Activated CD8-positive, alpha-beta T cell treated with anti-CD3 and anti-CD28 coated beads for 36 hours (primary cell): ENCODE measurements at places on chromosomes 5 and 9. TPM values are rescaled to one million over a fixed set of nuclear protein-coding genes. Genes with fewer than 3 reads are reported as not detected.
A peak's percentile ranks its signal among the peaks of the same experiment; 100 is the strongest.

DNA sequence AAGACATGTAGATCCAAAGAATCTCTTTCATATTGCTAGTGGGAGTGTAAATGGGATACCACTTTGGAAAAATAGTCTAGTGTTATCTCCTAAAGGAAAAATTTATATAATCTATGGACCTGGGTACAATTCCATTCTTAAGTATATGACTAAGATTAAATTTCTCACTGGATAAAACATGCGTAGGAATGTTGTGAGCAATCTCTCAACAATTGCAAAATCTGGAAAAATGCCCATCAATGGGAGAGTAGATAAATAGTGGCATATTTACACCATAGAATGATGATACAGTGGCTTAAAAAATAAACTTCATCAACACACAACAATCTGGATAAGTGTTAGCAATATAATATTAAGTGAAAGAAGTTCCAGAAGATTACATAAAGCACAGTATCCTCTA lies 469.5 kb downstream of the MAN2A1 start:
- no peak for DNase-seq

RHOBTB3 gene
- 0.50 TPM for total RNA-seq

- DNase-seq, result no peak
Measured at GRCh38 chr5:60943624-60944023, 1.2 kb downstream of the ERCC8 start.

- DNase-seq, result no peak
Measured at GRCh38 chr5:178288401-178289368, 56.1 kb upstream of the PHYKPL start.

DNA sequence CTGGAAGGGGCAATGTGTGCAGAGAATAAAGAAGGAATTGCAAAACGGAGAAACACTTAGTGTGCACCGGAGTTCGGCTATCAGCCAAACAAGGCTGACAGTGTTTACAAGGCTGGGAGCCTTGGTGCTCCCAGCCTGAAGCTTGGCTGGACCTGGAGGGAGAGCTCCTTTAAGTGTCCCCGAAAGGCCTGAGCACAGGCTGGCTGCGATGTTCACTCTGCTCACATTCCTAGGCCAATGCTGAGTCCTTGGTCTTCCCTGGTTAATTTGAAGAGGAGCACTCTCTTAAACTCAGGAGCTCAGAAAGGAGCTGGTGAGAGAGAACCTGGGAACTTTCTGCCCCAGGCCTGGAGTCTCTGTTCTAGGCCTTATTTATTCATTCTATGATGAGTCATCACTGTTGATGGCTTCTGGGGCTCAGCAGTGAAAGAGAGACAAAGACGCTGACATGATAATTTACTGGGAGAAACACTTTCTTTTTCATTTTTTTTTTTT lies 88.6 kb upstream of the MYO10 start:
- DNase-seq, result no peak

DNA sequence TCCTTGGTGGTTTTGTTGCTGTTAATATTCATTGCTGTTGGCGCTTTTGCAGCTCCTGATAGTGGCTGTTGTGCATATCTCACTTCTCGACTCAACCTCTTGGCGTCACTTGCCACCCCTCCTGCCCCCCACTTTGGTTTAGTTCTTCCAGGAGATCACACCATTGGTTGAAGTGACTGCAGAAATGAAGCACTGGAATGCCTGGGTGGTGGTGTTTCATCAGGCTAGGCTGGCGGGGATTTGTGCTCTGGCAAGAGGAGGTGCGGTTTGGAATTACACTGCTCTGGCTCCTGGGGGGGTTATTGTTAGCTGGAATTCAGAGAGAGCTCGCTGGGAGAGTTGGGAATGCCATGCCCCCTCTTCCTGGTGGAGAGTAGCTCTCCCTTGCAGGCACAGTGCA lies 11.5 kb downstream of the PRRC2B start:
- peak; percentile 37 for DNase-seq

- DNase-seq, result no peak
Measured at GRCh38 chr5:137191179-137191578, 307.9 kb downstream of the SPOCK1 start.

PCDHGC5 gene
- total RNA-seq, result not detected

- DNase-seq, result no peak
Measured at GRCh38 chr5:168530621-168531150, 1.6 kb downstream of the FBLL1 start.

- DNase-seq, result peak; percentile 99
Measured at GRCh38 chr5:131170540-131171275, at the start of gene LYRM7. Gene LYRM7 (plus strand): TSS chr5:131170944. CDS start chr5:131171021, 77 bp downstream.

- DNase-seq, result peak; percentile 90
Measured at GRCh38 chr5:79133657-79134451, 22.2 kb downstream of the BHMT start.

DNA sequence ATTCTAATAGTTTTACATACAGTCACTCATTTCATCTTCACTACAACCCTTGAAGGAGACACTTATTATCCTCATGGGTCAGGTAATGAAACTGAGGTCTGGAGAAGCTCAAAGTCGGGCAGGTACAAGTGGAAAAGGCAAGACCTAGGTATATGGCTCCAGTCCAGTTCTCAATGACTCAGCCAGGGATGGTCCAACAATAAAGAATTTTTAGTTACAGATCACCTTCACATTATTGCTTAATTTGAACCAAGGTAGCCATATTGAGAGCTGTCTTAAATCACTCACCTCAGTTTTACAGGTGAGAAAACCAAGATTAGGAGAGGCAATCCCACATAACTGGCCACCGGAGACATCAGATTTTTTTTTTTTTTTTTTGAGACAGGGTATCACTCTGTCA lies 55.4 kb downstream of the PTPN3 start:
- DNase-seq, result no peak

DNA sequence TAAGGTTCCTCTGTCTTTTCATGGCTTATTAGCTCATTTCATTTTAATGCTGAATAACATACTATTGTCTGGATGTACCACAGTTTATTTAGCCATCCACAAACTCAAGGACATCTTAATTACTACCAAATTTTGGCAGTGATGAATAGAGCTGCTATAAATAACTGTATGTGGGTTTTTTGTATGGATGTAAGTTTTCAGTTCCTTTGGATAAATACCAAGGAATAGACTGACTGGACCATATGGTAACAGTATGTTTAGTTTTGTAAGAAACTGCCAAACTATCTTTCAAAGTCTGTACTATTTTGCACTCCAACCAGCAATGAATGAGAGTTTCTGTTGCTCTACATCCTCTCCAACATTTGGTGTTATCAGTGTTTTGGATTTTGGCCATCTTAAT lies 38.7 kb downstream of the SCAMP1 start:
- no peak for DNase-seq

GRCh38 chr9:77597057-77597456 lies 51.1 kb downstream of the GNA14 start:
- DNase-seq, result no peak

GRCh38 chr5:29085142-29085541 lies 2046.8 kb upstream of the CDH9 start:
- DNase-seq, result no peak

DNA sequence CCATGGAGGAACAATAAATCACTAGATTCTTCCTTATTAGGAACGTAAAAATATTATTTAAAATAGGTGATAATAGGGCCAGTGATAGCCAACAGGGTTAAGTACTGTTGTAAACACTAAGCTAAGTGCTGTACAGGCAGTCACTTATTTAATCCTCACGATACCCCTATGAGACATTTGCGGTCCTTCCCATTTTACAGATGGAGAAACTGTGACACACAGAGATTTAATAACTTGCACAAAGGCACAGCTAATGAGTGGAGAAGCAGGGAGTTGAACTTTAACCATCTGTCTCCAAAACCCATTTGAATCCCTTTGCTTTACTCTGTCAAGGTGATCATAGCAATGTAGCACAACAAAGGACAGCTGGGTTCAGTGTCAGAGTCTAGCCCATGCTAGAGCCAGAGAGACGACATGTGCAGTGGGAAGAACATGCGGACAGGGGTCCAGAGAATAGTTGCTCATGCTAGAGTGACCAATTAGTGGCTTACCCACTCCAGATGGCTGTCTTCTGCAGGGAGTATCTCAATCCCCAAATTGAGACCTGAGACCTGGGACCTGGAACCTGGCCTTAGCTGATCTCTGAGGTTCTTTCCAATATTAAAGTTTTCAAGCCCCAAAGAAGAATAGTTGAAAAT lies 28.9 kb downstream of the STXBP1 start:
- DNase-seq, result no peak

DNA sequence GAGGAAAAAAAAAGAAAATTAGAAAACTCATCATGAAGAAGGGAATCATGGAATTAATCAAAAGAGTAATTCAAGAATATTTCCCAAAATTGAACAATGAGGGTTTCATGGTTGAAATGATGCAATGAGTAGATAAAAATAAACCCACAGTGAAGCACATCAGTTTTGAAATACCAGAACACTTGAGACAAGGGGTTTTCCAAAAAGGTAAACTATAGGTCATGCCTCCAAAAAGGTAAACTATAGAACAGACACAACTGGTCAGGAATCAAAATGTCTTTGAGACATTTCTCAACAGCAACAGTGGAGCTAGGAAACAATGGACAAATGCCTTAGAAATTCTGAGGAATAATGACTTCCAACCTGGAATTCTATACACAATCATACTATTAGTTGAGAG lies 60.2 kb upstream of the PCSK5 start:
- no peak for DNase-seq

GRCh38 chr9:27431543-27432147 lies 92.4 kb upstream of the IFNK start:
- DNase-seq, result no peak

DNA sequence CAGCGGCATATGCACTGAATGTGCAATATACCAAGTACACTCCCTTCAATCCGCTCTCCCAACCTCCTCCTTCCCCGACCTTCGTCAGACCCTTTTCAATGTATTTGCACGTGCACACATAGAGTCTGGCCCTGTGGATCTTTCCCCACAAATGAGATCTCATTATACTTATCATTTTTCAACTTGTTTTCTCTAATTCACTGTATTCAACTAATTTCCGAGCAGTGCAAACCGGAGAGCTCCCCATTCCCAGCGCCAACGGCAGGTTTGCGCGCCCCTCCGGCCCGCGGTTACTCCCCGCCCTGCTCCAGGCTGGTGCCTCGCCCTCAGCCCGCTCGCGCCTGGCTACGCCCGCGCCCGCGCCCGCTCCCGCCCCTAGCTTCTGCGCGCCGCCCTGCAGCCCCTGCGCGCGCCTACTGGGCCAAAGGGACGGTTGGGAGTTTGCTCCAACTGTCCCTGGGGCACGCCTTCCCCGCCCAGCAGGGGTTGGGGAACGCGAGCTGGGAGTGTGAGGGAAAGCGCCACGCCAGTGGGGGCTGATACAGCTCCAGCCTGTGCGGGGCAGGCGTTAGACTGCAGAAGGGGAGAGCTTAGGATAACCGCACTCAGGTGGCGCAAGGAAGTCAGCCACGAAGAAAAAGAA lies 3.3 kb upstream of the CDC20B start:
- DNase-seq, result peak; percentile 34

DNA sequence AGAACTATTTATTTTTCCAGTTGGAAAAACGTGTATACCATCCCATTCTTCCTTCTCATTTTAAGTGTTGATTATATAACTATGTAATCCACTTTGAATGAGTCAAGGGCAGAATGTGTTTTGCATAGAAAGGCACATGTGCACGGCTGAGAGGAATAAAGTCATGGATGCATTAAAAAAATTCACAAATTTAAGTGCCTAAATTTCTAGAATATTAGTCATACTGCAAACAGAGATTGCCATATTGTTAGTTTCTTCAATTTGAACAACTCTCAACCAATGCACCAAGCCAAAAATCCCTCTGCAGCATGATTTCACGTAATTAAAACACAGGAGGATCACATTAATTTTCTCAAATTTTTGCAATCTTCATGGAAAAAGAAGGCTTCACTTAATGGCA lies 166.3 kb downstream of the MPDZ start:
- DNase-seq, result no peak

TCF7 gene
- total RNA-seq, result 47.4 TPM

PFN3 gene
- total RNA-seq, result not detected

DNA sequence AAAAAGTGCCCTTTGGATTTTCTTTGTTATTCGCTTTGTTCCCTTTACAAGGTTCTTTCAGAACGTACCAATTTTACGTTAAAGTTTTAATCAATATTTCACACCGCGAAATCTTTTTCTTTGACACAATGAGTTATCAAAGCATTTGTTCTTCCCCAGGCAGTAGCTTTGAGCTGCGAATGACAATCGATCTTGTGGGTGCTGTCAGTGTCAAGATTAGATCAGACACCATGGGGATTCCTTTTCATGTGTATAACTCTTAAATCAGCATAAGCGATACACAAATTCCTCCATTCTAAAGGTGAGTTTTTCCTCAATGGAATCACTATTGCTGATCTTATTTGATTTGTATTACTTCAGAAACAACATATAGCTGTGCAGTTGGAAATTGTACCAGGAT lies 145.5 kb downstream of the ST8SIA4 start:
- DNase-seq, result no peak

DNA sequence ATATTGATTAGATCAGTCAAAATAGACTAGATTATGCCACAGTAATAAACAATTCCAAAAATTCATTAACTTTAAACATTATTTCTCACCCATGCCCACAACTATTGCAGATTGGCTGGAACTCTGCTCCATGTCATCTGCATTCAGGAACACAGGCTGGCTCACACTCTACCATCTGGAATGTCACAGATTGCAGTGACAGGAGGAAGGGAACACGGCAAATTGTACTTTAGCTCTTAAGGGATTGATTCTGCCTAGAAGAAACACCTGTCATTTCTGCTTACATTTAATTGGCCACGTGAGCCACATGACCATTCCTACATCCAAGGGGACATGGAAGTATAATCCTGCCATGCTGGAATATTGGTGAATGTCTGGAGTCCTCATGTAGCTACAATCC lies 54.4 kb downstream of the ATPSCKMT start:
- no peak for DNase-seq

LRRC26 gene
- total RNA-seq, result not detected
